HuH-7.5 (cell line): ENCODE measurements at places on chromosomes 12 and 14.

DNA sequence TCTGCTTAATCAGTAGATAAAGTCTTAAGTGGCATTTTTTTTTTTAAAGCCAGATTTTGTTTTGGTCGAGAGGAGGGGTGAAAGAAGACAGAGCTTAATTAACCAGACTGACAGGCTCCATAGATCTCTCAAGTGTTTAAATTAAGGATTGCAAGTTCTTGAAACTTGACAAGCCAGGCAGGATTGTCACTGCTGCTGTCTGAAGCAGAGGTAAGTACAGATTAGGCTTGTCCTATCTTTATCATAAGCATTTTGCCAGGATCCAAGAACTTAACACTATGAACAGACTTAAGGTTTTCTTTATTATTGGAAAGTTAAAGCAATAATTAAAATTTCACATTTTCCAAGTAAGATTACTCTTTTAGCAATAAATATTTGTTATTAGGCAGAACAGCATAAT is 179.6 kb upstream of the LMO3 start:
- DNase-seq, result no peak

DNA sequence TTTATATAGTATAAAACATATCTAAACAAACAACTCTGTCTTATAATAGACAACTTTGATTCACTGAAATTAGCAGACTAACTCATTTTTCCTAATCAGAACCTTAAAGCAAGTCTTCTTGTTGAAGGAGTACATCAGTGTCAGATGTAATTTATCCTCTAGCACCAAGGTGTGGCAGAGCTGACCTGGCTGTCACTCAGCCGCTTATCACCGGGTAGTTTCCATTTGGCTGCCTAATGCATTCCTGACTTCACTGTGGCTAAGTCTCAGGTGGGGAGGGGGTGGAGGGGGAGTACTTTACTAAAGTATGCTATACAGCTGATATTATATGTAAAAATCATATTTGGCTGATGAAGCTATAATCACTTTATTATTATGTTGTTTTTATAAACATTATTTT is 339.9 kb upstream of the RGS6 start:
- peak; percentile 15 for DNase-seq

GRCh38 chr14:103427485-103428443 is 42.5 kb downstream of the MARK3 start:
- DNase-seq, result no peak

GRCh38 chr12:119308708-119309456 is 25.6 kb upstream of the CCDC60 start:
- no peak for DNase-seq

- no peak for DNase-seq
These were observed 88.5 kb upstream of the ANO2 start for GRCh38 chr12:6033546-6033945.

DNA sequence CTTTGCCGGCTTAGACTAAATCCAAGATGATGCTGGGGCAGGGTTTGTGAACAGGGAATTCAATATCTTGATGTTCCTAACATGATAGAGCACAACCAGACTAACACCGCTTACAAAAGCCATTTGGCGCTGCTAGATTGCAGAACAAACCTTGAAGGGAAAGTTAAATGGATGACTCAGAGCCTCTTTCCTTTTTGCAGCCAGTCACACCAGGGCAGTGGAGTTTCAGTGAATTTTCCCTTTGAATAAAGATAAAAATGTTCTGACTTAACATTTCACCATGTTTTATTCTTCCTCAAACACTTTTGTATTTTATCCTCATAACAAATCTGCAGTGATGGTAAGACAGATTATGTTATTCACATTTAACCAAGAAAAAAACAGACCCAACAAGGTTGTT is 47.3 kb downstream of the PDE6H start:
- DNase-seq, result no peak

DNA sequence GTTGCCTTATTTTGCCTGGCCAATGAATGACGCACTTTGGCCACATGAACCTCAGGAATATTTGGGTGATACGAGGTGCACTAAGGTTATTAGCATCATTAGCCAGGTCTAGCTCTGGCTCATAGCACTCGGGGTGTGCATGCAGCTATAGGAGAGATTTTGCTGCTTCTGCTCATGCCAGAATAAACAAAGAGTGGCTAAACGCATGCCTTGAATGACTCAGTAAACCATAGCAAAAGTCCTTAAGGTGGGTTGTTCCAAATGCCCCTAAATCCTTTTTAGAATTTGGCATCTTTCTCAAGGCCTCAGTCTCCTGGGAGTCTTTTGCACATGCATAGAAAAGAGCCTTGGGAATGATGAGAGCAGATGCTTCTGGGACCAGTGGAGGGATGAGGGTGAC is 343.7 kb upstream of the FKBP4 start:
- DNase-seq, result no peak

DNA sequence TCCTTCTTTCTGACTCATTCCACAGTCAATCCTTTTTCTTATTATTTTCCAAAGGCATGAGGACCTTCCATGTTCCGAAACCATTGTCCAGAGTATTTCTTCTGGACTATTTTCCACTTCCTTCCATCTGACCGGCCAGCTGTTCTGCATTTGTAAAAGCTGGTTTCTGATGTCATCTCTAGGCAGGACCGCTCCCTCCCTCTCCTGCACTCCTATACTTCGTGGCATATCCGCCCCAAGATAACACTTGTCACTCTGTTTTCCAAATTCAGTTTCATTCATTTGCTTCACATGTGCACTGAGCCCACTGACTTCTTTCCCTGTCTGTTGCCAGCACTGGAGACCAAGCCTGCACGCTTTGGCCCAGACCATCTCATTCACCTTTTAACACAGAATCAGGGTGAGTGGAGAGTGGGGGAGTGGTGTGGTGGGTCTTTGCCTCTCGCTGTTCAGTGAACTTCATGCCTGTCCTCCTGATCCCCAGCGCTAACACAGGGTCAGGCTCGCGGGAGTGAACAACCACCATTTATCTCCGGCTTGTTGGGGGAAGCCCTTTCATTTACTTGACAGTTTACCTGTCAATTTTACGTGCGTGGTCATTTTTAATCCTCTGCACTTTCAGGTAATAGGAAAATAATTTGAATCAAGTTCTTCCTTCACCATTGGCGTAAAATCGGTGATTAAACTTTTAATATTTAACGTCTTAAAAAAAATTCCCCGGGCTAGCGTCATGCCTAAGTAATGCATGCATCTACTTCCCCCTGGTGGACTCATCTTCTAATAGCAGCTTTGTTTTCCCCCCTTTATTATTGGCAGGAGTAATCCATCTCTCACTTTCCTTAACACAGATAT is 52.5 kb downstream of the C12orf75 start:
- DNase-seq, result peak; percentile 64

DNA sequence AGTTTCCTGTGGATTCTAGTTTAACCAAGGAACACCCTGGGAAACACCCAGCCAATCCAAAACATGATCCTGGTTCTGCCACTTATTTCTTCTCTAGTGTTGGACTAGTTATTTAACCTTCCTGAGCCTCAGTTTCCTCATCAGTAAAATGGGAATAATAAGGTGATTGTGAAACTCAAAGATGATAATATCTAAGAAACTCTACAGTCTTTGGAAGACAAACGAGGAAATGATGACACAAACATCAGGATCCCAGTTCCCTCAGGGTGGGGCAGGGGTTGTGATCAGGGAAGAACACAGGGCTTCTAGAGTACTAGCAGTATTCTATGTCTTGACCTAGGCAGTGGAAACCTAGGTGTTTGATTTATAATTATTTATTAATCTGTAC is 18.1 kb upstream of the TMEM106C start:
- DNase-seq, result no peak

- DNase-seq, result no peak
These were observed 179.5 kb upstream of the PARP11 start for GRCh38 chr12:4052691-4053090.

DNA sequence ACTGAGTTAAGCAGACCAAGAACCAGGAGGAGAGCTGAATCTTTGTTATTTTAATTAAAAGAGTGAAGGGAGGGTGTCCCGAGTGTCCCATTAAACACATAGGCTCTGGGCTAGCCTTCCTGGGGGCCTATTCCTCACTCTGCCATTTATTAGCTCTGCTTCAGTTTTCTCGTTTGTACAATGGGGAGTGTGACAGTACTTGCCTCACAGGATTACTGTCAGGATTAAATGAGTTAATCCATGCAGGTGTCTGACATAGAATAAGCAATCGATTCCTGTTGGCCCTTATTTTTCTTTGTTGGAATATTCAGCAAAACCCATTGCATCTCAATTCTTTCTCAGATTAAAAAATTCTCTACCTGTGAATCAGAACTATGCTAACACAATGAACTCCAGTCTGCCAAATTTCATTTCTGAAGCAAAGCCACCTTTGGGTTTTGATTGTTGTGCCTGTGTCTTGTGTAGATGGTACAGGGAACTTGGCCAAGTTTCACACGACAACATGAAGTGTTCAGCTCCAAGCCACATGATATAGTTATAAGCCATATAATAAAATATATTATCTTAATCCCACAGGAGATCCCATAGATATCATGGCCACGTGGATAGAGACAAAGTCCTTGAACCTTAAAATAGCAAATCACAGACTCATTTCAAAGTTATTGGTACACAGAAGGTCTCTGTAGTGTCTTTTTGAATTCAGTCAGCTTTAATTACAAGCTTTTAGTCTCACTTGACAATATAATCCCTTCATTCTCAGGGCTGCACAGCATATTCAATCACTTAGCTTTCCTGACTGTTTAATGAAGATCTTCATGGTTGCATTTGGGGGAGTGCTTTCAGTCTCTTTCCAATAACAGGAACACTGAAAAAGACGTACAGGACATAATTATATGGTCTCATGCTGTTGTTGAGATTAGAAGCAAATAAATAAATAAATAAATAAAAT is 34.4 kb upstream of the CRY1 start:
- no peak for DNase-seq

GRCh38 chr12:46825591-46826414 is at the start of gene SLC38A4:
Gene SLC38A4 (minus strand): TSS chr12:46825997. CDS start chr12:46793071, 32,926 bp downstream.
- peak; percentile 70 for DNase-seq

DNA sequence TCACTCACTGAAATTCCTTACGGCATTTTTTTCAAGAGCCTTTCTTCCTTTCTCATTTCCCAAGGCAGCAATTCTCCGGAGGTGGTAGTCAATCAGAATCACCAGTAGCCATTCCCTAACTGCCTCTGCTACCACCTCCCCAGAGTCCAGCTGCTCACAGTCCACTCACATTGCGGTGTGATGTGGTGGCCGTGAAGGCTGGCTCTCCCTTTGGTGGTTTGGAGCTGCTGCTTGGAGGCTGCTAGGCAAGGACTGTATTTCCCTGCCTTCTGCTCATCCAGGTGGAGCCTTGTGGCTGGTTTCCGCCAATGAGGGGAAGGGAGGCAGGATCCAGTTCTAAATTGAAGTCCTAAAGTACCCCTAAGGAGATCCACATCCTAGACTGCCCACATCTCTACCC is 222.0 kb downstream of the ANO2 start:
- no peak for DNase-seq

- DNase-seq, result no peak
These were observed 33.6 kb downstream of the OR10P1 start for GRCh38 chr12:55670276-55670675.

DNA sequence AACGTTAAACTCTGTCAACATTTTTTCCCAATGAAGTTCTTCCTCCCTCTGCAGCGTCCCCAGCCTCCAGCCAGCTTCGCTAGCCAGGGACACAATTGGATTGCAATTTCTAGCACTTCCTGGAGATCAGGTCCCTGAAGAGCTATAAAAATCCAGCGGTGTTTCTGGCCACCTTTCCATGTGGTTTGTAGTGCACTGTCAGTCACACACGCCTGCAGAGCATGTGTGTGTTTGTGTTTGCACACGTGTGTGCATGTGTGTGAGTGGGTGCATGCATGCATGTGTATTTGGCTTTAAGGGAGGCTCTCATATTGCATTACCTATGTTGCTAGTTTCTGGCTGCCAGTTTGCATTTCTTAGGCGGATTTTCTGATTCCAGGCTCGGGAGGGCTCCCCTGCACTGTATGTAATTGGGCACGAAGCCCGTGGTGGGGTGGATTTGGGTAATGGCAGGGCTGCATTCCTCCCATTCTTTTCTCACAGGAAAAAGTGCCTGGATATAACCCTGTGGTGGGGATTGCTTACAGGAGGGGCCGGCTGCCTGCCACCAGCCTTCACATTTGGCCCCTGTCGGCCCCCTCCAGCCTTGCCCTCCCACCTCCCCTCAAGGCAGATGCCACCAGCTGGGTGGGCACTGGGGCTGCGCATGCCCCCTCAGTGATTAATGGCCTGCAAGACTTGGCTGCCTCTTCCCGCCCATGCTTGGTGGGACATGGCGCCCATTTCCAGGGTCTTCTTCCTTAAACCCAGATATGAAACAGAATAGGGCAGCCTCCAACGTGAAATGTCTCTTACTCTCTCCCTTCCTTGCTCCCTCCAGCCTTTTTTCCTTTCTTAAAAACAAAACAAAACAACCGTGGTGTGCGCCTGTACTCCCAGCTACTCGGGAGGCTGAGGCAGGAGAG is 74.0 kb downstream of the TSPAN9 start:
- DNase-seq, result no peak

DNA sequence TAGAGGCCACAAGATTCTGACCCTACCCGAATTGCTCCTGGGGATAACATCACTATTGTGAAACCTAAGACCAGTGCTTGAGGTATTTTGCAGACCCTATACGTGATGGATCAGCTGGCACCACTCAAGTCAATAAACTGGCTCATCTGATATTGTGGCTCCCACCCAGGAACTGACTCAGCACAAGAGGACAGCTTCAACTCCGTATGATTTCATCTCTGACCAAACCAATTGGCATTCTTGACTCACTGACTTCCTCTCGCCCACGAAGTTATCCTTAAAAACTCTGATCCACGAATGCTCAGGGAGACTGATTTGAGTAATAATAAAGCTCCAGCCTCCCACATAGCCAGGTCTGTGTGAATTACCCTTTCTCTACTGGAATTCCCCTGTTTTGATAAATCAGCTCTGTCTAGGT is 1036.1 kb upstream of the TMEM132C start:
- DNase-seq, result no peak
